NCI-H1694 treated with DMSO at 0.1 percent for 48 hours (cell line): ENCODE measurements at places on chromosomes 3 and 15.

DNA sequence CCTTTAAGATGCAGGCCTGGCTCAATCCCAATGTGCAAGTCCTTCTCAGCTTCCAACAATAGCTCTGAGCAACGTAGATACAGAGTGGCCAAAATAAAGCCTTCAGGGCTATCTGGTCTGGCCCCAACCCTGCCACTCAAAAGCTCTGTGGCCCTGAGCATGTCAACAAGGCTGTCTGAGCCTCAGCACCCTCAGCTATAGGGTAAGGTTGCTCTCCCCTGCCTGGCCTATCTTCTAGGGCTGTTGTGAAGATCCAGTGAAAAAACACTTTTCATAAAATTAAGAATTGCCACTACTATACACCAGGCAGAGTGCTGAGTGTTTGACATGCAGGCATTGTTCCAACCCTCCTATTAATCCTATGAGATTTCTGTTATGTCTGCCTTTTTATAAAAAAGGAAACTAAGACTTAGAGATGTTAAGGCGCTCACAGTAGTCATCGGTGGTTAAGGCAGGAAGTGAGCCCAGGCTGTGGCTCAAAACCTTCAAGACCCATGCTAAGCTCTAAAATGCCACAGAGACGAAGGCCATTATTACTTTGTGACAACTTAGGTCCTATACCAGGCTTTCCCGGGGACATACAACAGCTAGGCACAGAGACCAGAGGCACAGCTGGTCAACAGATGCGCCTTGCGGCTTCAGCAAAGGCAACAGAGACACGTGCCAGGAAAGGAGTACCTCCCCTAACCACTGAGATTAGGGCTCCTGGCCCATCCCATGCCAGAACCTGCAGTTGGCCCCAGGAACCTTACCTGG, 5.1 kb downstream of the POLG start:
- no peak for DNase-seq

GRCh38 chr3:102570511-102570910, 135.7 kb downstream of the ZPLD1 start:
- DNase-seq: no peak

GRCh38 chr3:48428088-48428571, 1.8 kb downstream of the PLXNB1 start:
- no peak for DNase-seq

GRCh38 chr15:89143503-89144162, 55.4 kb downstream of the ABHD2 start:
- DNase-seq: peak; percentile 3

DNA sequence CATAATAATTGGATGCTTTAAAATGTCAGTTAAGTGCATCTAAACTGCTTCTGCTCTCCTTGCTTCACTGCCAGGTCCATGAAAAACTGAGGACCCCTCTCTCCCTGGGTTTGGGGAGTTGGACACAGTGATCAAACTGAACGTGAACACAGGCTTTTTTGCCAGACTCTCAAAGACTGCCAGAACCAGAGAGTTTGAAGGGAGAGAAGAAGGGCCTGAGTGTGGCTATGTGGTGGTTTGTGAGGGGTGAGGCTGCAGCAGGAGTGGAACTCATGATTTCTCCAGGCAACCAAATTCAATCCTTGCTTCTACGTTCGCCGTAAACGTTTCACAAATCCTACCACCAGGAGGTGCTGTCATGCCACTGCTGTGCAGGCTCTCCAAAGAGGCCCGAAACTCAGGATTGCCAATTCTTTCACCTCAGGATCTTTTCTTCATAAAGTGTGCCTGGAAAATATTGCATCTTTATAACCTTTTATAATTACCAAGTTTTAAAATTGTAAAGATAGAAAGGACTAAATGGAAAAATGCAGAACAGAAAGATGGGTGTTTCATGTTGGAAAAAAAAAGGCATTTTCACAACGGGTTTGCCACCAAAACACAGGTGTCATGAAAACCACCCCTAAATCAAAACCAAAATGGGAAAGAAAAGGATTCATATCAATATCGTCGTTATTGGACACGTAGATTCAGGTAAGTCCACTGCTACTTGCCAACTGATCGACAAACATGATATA, 19.7 kb downstream of the TM4SF4 start:
- DNase-seq: peak; percentile 18

DNA sequence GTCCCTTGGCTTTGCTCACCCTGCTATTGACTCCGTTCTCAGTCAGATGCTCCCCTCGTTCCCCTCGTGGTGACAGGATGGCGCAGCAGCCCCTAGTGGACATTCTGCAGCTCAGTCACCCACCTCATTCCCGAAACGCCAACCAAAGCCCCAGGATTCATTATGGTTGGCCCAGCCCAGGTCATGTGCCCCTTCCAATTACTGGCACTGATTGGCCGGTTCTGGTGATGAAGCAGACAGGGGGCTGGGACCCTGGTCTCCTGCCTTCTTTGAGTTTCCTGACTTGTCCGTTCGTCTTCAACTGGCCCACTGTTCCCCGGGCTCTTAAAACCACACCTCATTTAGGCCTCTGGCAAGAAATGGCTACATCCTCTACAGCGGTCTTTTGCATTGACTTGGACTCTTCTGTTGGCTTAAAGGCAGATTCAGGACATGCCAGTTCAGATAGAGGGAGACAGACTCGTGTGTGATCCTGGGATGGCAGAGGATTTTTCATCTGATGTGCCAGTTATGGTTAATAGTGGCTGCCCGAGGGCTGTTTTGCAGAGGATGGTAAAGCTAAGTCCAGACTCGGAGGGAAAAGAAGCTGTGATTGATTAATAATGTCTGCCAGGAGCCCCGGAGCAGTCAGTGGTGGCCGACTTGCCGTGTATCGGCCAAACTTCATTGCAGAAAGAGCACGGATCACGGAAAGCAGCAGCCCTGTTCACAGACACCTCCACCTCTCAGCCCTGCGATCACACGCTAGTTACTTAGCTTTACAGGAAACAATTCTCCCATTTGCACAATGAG, 37.8 kb downstream of the LSM3 start:
- DNase-seq: no peak

GRCh38 chr15:29968895-29969561, 113.7 kb upstream of the GOLGA8J start:
- DNase-seq: no peak

DNA sequence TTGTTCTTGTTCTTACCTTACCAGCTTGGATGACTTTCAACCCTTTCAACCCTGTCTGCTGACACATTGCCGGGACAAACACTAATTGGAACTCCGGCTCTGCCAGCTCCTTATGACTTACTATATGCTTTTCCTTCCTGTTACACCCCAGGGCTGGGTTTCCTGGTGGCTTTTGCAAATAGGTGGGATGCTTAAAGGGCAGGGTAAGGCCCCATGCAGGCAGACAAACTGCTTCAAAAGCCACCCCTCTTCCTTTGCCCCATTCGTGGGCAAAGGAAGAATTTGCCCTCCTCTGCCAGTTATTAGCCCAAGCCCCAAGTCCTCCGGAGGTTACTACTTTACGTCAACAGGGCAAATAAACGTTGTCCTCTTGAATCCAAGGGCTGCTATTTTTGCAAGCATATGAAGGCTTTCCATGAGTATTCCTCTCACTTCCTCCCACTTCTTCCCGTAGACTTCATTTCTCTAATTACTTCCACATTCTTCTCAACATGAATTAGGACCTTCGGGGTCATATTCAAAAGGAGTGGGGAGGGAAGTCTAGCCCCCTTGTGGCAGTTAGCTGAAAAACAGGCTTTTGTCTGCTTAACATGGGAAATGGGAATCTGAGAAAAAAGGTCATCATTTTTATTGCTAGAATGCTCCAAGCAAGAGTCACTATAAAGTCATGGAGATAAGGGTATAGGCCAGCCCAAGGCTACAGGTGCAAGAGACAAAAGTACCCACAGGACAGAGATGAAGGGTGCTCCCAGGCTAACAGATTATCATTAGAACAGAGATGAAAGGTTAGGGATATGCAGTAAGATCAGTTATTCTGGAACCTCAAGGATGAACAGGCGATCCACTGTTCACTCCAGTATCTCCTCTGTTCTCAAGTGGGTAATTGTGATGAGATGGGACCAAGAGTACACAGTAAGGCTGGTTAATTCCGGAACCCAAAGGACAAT, 56.3 kb upstream of the FSTL1 start:
- DNase-seq: peak; percentile 33

GRCh38 chr3:89964347-89964746, 856.9 kb downstream of the EPHA3 start:
- DNase-seq: no peak

DNA sequence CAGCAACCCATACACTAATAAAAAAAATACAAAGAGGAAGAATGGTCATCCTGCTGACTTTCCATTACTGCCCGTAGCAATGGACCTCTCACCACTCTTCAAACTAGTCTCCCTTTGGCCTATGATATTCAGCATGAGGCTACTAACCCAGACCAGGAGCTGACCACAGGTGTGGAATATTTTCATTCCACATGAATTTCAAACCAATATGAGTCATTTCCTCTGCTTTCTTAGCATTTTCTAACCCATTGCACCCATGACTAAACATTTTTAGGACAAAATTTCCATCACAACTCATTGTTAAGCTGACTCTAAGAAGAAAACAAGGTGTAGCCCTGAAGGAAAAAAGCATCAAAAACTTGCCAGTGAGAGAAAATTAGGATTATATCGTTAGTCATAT, 34.0 kb upstream of the ZPLD1 start:
- DNase-seq: no peak
